ENCODE measurements at places on chromosomes 4 and X. TPM values are rescaled to one million over a fixed set of nuclear protein-coding genes. Genes with fewer than 3 reads are reported as not detected.

GSX2 gene
- not detected for total RNA-seq

GYG2 gene
- 24.8 TPM for total RNA-seq

RASGEF1B gene
- total RNA-seq: 7.8 TPM

CXCL8 gene
- total RNA-seq: 3.1 TPM

DKK2 gene
- 3.7 TPM for total RNA-seq

MFAP3L gene
- total RNA-seq: 4.3 TPM

SPANXC gene
- total RNA-seq: not detected

TRIML2 gene
- total RNA-seq: not detected

SLITRK4 gene
- 0.85 TPM for total RNA-seq

CLOCK gene
- 33.5 TPM for total RNA-seq

C4orf51 gene
- not detected for total RNA-seq

TMEM47 gene
- total RNA-seq: 33.3 TPM

MMRN1 gene
- total RNA-seq: 8.0 TPM

PSAPL1 gene
- not detected for total RNA-seq

GRCh38 chr4:138665851-138666250 lies 349.7 kb upstream of the NOCT start:
- DNase-seq: no peak

DNA sequence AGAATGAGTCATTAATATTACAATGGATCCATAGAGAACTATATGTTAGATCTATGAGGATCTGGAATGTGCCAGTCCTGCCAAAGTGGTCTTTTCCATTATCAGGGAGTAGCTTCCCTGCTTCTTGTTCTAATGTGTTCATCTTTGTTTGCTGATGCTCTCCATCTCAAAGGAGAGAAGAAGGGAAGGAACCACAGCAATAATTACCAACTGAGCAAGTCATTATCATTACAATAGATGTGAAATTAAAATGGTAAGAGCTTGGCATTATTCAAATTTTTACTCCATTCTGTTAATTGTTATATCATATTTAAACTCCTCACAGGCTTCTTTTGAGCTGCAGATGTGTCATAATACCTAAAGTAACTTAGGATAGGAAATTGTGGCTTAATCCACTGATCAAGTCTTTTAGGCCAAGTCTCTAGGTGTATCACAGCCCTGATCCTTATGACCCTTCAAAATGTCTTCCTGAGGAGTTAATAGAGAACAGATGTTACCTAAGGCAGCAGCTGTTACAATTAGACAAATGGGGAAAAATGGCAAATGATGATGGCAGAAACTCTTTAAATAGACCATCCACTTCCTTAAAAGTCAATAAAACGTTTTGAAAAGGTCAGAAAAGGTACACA lies 1492.7 kb upstream of the IGFBP7 start:
- DNase-seq: no peak

DNA sequence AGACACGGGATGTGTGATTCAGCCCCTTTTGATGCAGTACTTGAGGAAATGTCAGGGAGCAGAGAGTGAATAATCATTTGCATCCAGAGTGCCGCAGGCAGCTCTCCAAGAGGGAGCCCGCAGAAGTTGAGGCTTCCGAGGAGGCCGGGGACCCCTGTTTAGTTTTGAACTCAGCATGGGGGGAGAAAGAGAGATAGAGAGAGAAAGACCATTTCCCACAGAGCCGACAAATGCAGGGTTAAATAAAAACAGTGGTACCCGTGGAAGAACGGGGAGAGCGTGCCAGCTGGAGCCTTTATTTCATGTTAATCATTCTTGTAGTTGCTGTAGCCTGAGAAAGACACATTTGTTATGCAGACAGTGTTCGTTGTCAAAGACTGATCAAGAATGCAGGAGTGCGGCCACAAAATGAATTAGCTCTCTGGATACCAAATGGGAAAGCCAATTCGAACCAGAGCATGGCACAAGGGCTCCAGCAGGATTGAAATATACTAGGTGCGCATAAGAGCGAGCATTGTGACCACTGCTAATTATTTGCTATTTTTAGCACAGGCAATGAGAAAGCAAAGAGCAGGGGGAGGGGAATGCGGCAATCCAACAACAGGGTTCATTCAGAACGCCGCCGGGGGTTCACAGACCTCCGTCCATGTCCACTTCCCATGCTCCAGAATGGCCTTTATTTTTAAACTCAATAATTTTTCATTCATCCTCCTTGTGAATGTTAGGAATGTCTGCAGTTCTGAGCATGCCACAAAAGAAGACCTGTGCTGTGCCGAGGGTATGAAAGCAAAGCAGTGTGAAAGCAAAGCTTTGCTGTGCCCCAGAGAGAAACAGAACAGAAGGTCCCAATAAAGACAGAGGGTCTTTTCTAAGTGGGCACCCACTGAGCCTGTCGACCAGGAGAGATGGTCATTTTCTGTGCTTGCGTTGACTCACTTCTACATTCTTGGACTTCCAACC lies 243.9 kb upstream of the VCX3A start:
- no peak for DNase-seq

- no peak for DNase-seq
These were observed 38.5 kb upstream of the BOD1L1 start for GRCh38 chr4:13665701-13666660.

DNA sequence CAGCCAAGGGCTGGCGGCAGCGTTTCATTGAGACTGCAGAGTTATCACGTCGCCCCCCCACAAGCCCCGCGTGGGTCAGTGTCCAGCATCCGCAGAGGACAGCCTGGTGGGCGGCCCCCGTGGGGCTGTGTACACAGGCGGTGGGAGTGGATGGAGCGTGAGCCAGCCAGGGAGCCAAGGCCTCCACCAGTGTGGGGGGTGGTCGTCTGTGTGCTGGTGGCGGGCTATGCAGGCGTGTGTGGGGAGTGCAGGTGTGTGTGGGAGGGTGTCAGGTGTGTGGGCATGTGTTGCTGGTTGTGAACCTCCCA lies 56.5 kb upstream of the NKX1-1 start:
- DNase-seq: no peak

- DNase-seq: no peak
These were observed 822.9 kb downstream of the RAPGEF2 start for GRCh38 chr4:159925770-159926169.

- no peak for DNase-seq
These were observed 65.6 kb downstream of the RBPJ start for GRCh38 chr4:26386386-26386785.

DNA sequence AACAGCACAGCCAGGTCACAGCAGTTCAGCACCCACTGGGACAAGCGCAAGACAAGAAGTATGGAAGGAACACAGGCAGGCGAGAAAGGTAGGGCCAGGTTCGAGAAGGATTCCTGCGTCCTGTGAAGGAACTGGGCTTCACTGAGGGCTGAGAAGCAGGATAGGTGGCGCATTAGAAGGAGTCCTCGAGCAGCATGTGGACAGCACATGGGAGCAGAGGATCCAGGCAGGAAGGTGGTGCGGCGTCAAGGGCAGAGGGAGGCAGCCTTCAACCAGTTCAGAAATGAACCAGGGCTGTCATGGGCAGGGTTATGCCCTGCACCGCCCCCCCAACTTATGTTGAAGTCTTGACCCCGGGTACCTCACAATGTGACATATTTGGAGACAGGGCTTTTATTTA lies 30.8 kb upstream of the LAP3 start:
- DNase-seq: no peak

GRCh38 chrX:23644744-23645143 lies 22.5 kb upstream of the PRDX4 start:
- DNase-seq: no peak

- no peak for DNase-seq
These were observed 10.5 kb downstream of the TBCK start for GRCh38 chr4:106305435-106306055.

GRCh38 chr4:145483514-145483913 lies 1.9 kb downstream of the SMAD1 start:
- DNase-seq: no peak

DNA sequence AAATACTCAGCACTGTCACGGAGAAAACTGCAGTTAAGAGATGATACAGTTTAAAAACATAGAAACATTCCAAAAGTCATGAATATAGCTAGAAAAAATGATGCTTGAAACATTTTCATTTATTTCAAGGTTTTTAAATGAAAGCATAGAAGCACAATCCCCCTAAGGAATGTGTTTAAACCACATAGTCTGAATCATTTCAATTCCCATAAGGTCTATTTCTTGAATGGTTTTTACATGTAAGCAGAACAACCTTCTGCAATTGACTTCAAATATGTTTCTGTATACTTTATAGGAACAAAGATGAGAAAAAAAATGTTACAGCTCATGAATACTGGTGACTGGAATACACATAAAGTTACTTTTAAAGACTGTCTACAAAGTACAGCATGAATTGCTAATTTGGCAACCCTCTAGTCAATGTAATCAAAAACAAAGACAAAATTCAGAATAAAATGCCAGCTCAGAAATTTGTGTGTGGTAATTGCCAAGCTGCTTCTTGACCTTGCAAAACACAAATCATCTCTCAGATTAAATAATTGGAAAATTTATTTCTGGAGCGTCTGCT lies 886.4 kb upstream of the ADGRL3 start:
- no peak for DNase-seq

- DNase-seq: no peak
These were observed 28.4 kb downstream of the APBB2 start for GRCh38 chr4:41185614-41186592.

GRCh38 chr4:148447681-148448080 lies 5.5 kb upstream of the NR3C2 start:
- DNase-seq: no peak

- DNase-seq: no peak
These were observed 64.7 kb upstream of the UBQLN2 start for GRCh38 chrX:56498756-56499155.

DNA sequence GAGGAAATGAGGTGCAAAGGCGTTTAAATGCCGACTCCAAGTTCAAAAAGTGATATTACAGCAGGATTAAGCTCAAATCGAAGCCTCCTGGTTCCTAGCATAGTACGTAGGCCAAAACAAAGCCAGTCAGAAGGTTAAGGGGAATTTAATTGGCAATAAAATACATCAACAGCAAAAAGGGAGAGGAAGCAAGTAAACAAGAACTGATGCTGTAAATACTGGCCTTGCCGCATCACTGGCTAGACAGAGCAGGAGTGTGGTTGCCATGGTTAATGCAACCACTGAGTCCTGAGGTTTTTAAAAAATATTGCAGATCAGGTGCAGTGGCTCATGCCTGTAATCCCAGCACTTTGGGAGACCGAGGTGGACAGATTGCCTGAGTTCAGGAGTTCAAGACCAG lies 63.2 kb upstream of the FBXW7 start:
- DNase-seq: no peak

GRCh38 chr4:39169426-39169825 lies 12.9 kb upstream of the WDR19 start:
- DNase-seq: no peak

- DNase-seq: no peak
These were observed 29.1 kb downstream of the SPACA5 start for GRCh38 chrX:48035891-48036290.

- no peak for DNase-seq
These were observed 165.0 kb downstream of the ZNF674 start for GRCh38 chrX:46380148-46380752.

GRCh38 chrX:23952984-23953907 lies 45.4 kb downstream of the CXorf58 start:
- no peak for DNase-seq

- DNase-seq: no peak
These were observed 21.4 kb upstream of the CLGN start for GRCh38 chr4:140448830-140449229.

GRCh38 chr4:48247142-48247877 lies 22.3 kb downstream of the TEC start:
- DNase-seq: no peak

DNA sequence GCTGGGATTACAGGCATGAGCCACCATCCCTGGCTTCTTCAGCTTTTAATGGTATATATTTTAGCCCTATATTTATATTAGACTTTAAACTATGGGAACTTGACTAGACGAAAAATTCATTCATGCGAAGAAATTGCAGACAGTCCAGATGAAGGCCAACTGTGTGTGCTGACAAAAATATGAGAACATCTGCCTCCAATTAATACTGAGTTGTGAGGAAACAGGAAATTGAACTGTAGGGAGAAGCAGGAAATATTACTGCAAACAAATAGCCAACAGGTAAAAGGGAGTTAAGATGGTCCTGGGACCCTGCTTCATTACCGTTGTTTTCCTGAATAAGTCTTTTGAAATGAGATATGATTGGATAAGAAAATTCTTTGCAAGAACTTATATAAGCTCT lies 26.3 kb downstream of the MGARP start:
- DNase-seq: no peak

DNA sequence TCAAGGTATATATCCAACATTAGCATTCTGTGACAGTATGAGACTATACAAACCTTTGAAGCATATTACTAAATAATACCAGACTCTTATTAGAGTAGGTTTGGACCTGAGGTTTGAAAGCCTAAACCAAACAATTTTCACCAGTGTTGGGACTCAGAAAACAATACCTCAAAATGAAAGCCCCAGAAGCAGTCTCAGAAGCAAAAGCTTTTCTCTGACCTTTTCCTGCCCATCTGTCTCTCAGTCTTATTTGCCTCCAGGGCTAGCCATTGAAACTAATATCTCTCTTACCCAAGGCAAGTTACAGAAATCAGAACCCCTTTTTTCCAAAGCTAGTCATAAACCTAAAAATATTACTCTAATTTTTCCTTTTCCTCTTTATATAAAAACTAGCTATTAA lies 163.3 kb downstream of the PTCHD1 start:
- no peak for DNase-seq

- DNase-seq: no peak
These were observed 136.4 kb downstream of the TRIML1 start for GRCh38 chr4:188275686-188276085.

- DNase-seq: no peak
These were observed 740 bp upstream of the NPY2R start for GRCh38 chr4:155207534-155208257.

GRCh38 chr4:114196606-114197005 lies 217.2 kb upstream of the ARSJ start:
- DNase-seq: no peak

- no peak for DNase-seq
These were observed 1.2 kb upstream of the PDZD4 start for GRCh38 chrX:153831429-153832150.

- DNase-seq: peak; percentile 41
These were observed 181.8 kb upstream of the GPRIN3 start for GRCh38 chr4:89489338-89489771.

- no peak for DNase-seq
These were observed 344.0 kb downstream of the ACTRT1 start for GRCh38 chrX:127708155-127708554.

DNA sequence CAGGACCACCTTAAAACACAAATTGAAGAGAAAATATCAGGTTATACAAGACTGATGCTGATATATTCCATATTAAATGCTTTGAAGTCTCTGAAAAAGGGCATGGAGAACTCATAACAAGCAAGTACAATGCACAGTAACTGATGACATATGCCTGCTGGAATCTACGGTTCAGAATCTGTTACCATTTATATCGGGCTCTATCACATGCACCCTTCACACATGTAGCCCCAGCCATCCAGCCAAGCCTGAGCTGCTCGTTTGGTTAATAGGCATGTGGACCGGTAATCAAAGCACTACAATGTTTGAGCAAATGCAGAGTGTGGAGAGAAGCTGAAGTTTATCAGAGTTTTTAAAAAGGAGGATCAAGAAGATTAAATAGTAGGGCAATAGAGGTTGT lies 11.8 kb downstream of the COMMD8 start:
- DNase-seq: no peak

All from left cardiac atrium (tissue), 4 donors.